Effector memory CD4-positive, alpha-beta T cell (primary cell): ENCODE measurements at places on chromosomes 5 and 9.

DNA sequence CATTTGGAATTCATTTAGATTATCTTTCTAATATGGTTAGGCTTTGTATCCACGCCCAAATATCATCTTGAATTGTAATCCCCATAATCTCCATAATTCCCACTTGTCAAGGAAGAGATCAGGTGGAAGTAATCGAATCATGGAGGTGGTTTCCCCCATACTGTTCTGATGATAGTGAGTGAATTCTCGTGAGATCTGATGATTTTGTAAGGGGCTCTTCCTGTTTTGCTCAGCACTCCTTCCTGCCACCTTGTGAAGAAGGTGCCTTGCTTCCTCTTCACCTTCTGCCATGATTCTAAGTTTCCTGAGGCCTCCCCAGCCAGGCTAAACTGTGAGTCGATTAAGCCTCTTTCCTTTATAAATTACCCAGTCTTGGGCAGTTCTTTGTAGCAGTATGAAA is 527.5 kb upstream of the ARRDC3 start:
- no peaks in the 10 kb centered on the region for H3K4me1 ChIP-seq
- H3K27ac ChIP-seq = no peak overlapping the region
- DNase-seq = no peak
- no peak overlapping the region for H3K4me3 ChIP-seq
- no peaks in the 10 kb centered on the region for H3K27me3 ChIP-seq

DNA sequence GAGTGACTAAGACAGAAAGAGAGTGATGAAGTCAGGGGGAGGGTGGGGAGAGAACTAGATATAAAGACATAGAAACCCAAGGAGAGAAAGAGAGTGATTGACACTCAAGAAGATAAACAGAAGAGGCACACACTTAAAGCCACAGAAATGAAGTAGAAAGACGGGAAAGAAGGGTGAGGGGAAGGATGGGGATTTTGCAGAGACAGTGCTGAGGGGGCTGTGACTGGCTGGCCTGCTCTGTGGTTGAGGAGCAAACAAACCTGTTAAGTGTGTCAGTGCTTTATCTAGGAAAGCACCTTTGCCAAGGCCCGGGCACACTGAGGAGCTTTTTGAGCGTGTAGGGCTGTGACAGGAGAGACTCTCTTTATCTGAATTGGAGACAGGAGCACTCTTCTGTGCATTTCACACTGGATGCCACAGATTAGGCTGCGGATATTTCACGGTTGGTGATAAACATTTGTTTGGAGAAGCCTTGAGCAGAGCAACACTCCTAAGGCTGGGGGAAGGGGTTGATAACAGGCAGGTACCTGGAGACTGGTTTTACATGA is 109.1 kb downstream of the DOCK2 start:
- no peaks in the 10 kb centered on the region for H3K4me1 ChIP-seq
- no peak overlapping the region for H3K27ac ChIP-seq
- DNase-seq = no peak
- no peak overlapping the region for H3K4me3 ChIP-seq

DNA sequence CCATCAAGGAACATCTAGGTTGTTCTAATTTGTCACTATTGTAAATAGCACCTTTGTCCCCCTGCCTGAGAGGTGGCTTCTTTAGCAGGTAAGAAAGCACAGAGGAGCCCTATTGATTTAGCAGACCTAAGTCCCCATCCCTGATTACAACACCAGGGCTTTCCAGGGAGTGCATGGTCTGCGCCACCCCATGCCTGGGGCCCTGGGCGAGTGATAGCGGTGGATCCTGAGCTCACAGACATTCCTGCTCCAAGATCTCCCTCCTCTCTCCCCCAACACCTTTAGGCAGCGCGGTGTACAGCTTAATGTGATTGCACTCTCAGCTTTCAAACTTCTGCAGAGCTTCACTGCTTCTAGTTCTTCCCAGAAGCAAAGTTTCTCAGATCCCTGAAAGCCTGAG is 67.4 kb upstream of the WWC1 start:
- H3K4me3 ChIP-seq = no peak overlapping the region
- H3K4me1 ChIP-seq = peaks cover 3% of the 10 kb centered on the region
- H3K36me3 ChIP-seq = no peaks in the 10 kb centered on the region
- no peaks in the 10 kb centered on the region for H3K27me3 ChIP-seq

DNA sequence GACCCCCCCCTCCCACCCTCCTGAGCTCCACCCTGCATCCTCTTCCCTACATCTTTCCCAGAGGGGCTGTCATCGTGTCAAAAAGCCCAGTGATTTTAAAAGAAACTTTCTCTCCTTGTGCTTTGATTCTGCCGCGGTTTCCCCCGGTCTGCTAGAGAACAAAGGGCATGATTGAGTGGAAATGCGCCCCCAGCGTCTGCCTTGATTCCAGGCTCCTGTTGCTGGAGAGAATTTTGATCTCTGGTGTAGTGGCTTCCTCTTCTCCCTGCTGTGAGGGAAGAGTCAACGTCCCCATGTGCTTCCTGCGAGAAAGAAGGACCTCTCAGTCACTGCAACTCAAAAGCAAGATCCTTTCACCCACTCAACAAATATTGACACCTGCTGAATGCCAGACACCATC is 61.9 kb upstream of the RAPGEF1 start:
- H3K4me1 ChIP-seq = no peaks in the 10 kb centered on the region
- H3K27ac ChIP-seq = no peak overlapping the region
- H3K4me3 ChIP-seq = no peak overlapping the region
- DNase-seq = no peak
- H3K36me3 ChIP-seq = no peaks in the 10 kb centered on the region
